ENCODE measurements at places on chromosomes 1 and 21.

DNA sequence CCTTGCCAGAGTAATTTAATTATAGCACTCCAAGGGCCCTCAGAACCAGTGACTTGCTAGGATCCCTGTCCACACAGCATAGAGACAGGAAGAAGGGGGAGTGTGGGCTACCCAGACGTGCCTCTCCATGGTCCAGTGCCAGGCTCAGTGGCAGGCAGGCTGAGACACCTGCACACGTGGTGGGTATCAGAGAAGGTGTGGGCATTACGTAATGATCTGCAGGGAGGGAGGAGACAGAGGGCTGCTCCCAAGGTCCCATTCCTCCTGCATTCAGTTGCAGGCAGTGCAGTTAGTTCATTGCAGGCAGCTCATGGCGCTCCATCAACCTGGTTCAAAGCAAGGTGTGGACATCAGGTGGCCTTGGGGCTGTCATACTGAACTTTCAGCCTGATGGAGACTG is 49.9 kb downstream of the C8B start:
- no peak for DNase-seq

GRCh38 chr1:27536010-27536757 is 46.2 kb upstream of the WASF2 start:
- no peak for DNase-seq

DNA sequence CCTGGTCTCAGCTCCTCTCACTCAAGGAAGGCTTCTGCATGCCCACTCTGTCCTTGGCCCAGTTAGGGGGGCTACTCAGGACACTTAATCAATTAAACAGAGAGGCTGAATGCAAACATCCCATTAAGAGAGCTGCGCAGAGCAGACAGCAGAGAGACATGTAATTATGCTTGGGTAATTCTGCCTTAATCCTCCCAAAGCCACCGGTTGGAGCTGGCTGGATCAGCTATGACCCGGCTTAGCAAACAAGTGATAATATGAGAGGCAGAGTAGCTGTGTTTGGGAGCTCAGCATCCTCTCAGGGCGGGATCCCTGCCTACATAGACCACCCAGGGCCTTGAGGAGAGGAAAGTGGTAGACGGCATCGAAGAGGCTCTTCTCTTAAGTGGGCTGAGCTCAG is 183.2 kb downstream of the GRIK3 start:
- no peak for DNase-seq

- no peak for DNase-seq
Observed at GRCh38 chr1:192190066-192190465, 31.8 kb downstream of the RGS18 start.

GRCh38 chr1:14817223-14818170 is 219.0 kb downstream of the KAZN start:
- DNase-seq, result no peak

All from CD4-positive, alpha-beta T cell treated with Interferon gamma for 1 hour (primary cell).